T-helper 17 cell (primary cell): ENCODE measurements at places on chromosomes 16 and 17.

- no peak for DNase-seq
Observed at GRCh38 chr16:49986351-49987124, 38.5 kb upstream of the CNEP1R1 start.

DNA sequence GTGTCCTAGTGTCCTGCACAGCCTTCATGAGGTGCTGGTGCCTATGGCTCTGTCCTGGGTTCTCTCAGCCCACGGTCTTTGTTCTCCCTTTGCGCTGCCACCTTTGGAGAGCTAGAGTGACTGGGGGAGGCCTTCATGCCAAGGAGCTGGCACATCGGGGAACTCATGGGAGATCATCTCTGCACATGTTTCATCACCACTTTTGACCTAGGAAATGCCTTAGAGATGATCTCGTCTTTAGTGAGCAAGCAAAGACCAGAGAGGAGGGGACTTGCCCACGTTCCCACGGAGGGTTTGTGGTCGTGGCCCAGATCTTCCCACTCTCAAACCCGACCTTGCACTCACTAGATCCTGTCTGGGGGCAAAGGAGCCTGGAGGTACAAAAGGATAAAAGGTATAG, 23.5 kb downstream of the TBX4 start:
- no peak for DNase-seq

- no peak for DNase-seq
Observed at GRCh38 chr16:85136702-85137322, 24.5 kb upstream of the CIBAR2 start.

- DNase-seq: no peak
Observed at GRCh38 chr16:78490431-78490830, 391.0 kb downstream of the WWOX start.

DNA sequence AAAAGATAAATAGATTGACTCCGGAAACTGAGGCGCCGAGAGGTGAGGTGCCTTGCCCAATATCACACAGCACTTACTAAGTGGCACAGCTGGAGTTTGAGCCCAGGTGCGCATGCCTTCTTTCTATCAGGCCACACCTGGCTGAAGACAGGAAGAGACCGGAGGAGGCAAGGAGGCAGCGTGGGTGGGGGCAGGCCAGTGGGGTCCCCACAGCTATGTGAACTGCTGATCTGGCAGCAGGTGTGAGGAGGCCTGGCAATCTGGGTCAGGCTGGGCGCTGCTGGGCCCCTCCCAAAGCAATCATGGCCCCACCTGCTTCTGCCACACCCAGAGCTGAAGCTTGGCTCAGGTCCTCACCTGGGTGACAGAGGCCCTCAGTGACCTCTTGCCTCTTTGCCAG, 1.9 kb upstream of the GDPD3 start:
- no peak for DNase-seq
